ENCODE measurements at places on chromosomes 1 and 21.

DNA sequence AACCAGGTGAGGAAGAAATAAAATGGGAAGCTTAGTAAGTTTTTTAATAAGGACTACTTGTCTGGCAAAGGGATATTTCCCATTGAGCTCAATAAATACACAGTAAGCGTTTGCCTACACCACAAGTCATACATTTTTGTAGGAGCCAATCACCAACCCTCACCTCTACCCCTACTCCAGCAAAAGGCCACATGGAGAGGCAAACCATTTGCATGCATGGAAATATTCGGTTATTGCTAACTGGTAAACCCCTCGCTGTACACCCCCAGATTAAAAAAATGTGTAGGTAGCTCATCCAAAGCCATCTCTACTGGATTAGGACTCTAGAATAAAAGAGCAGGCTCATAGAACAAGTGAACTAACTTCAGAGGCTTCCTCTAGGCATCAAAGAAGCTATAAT, 21.1 kb downstream of the PDPN start:
- DNase-seq: no peak

DNA sequence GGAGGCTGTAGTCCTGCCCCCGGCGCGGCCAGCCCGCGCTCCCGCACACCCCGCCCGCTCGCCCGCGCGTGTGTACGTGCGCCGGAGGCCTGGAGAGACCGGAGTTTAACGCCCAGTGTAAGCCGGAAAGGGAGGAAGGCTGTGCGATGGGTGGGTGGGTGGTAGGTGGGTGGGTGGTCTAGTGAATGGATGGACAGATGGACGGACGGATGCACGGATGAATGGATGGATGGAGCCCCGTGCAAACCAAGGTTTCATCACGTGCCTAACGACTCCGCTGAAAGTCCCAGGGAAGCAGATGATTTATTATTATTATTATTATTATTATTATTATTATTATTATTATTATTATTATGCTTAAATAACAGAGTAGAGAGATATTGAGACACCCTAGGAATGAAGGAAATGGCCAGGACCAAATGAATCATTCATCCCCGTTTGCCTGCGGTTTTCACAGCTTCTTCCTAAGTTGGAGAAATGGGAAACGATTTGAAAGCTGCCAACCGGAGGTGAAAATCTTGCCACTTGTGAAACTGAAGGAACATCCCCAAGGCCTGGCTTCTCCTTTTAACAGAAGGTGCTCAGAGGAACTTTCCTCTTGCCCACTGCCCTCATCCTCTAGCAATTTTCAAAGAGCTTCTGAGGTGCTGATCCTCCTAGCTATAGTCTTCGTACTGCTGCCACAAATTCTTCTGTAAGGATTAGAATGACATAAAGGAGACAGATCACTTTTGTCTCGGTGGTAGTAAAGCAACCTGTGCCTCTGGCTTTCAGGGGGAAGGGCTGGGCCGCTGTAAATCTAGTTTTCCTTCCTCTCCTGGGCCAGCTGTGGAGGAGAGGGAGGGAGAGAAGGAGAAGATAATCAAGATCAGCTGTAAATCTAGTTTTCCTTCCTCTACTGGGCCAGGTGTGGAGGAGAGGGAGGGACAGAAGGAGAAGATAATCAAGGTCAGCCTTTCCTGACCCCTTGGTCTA, 648 bp upstream of the RGS7 start:
- DNase-seq: peak; percentile 13

DNA sequence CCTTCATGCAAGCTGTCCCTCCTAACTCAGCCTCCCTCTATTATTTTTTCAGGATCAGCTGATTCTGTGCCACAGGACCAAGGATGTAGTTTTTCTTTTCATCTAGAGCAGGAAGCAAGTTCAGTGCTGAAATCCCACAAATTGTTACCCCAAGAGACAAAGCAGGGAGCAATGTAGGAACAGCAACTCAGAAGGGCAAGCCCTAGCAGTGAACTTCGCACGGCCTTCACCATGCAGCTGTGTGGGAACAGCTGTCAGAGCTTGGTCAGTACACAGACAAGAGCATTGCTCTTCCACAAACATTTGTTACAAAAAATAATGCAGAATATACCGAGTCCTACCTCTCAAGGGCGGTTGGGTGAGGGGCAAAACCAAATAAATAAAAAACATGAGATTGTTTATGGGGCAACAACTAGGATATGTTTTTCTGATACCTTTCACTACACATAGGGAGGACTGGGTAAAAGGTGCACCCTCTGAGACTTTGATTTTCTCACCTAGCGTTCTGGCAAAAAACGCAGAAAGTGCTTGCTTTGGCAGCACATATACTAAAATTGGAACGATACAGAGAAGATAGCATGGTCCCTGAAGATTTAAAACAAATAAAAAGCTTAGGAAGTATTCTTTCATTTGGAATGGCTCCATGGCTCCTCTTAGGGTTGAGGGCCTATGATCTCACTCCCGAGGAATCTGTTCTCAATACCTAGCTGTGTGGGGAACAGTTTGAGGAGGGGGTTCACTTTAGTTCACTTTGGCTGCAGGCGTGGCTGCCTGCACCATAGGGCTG, 37.1 kb upstream of the ANGPTL7 start:
- DNase-seq: no peak

GRCh38 chr1:29505532-29506220, 269.4 kb downstream of the PTPRU start:
- no peak for DNase-seq

GRCh38 chr21:40853956-40854688, 7.2 kb upstream of the DSCAM start:
- no peak for DNase-seq

- DNase-seq: peak; percentile 89
Measured at GRCh38 chr1:241715956-241716355, 63.9 kb downstream of the WDR64 start.

DNA sequence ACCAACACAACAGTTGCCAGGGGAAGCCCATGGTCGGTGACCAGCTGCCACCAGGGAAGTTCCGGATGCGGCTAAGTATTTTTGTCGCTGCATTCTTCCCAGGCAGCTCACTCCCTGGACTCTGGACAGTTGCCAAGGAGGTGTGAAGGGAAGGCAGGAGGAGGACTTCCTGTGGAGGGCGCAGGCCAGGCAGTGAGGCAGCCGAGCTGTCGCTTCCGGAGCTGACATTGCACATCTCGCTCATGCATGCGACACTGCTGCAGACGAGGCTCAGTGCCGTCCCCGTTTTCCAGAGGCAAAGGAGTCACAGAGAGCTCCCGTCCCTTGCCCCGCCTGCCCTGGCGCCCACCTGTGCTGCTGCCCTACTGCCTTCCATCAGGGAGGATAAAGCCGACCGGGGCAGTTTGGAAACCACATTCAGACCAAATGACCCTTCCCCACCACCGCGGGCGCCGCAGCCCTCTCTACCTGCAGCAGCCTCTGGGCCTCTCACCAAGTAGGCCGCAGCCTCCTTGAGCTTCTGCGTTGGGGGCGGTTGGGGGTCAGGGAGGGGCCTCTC, 81.4 kb downstream of the NENF start:
- DNase-seq: peak; percentile 32

DNA sequence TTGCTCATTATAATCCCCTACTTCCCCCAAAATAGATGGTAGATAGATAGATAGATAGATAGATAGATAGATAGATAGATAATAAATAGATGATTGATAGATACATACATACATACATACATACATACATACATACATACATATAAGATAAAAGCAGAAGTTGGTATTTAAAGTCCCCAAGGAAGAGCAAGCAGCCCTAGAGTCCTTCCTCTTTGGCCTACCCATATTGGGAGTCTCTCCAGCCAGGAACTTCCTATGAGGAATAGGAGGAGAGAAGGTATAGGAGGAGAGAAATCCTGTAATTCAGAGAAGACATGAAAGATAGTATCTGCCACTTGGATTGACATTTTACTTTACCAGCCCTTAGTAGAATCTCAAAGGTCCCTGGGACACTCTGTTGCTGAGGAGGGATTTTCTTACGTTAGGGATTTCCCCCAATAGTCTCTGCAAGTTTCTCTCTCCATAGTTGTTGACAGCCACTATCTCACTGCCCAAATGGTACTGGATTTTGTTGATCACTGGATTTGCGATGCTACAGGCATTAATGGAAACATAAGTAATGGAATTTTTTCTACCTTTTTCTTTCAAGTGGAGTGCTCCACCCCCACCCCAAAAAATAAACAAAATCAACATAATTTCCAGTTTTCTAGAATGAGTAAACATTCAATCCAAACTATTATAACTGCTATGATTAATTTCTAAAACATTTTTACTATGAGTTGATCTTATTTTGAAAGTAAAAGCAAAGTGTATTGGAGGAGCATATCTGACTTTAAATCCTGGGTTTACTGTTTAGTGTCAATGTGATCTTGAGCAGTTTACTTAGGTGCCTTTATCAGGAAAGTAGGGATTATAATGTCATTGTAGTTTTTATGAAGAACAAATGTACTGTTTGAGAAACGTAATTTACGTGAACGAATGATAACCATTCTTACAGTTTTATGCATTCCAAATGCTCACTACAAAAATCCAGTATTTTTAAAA, 93.2 kb upstream of the TNFSF4 start:
- no peak for DNase-seq

DNA sequence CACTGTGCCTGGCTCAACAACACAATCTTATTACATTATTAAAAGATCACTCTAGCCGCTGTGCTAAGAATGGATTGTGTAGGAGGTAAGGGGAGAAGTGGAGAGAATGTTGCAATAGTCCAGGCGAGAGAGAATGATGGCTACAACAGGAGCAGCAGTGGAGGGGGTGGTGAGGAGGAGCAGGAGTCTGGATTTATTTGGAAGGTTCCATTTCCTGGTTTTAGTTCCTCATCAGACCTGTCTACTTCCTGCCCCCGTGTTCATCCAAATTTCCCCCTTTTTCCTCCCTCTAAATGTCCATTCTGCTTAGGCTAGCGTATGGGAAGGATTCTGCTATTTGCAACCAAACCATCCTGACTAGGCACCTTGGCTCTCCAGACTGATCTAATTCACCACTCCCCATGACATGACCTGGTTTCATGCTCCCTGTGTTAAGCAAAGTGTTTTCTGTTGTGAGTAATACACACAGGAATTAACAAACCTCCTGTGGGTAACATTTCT, 35.1 kb upstream of the EYA3 start:
- DNase-seq: peak; percentile 92

DNA sequence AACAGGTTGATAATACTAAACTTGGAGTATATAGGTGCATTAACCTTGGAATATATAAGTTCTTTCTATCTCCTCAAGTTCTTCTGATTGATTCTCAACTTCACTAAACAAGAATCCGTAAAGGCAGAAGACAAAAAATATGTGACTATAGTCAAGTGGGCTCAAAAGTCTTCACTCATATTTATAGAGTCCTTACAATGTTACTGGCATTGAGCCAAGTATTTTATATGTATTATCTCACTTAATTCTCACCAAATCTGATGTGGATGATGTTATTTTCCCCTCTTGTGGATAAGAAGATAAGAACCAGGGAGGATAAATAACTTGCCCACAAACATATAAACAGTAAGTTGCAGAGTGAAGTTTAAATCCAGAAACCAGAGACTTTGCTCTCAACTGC, 486.9 kb downstream of the LRRIQ3 start:
- DNase-seq: no peak

DNA sequence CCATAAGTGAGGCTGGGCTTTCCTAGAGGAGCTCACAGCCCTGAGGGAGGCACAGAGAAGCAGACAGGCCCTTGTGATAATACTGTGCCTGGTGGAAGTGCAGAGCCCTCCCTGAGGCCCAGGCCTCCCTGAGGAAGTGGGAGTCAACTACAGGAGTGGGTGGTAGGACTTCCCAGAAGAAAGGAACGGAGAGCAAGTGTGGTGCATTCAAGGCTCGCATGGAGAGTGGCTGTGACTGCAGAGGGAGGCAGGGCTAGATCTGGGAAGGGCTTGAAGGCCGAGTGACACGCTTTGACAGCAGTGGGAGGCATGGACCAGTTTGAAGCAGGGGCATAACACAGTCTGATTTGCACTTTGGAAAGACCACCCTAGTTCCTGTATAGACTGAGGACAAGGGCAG, 37.3 kb downstream of the AZIN2 start:
- no peak for DNase-seq

DNA sequence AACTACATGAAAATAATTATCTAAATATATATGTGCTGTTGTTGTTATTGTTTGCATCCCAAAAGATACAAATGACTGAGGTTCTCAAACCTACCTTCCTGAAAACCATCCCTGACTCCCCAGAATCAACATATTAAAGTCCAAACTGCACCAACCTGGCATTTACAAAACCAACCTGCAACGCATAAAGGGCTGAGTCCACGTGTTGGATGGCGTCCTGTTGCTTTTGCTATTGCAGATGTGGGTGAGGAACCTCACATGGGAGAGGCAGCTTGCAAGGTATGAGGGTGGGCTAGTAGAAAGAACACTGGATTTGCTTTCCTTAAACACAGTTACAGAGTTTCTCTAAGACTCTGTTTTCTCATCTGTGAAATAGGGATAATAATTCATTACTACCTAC, 1.5 kb upstream of the C8B start:
- DNase-seq: no peak

DNA sequence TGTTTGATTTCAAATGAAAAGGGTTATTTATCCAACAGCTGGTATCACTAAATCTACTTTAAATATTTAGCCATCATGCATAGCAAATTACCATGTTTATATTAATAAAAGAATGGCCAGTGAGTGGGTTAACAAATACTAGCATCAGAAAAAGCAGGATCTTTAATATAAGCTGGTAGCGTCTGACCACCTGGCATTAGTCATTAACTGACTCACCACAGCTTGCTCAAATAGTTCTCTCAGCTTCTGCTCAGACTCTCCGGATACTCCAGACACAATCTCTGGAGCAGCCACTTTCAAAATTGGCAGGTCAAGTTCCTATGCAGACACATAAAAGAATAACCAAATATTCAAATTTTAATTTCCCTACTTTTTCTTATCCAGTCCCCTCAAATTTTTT, 29.6 kb downstream of the NVL start:
- peak; percentile 94 for DNase-seq

- DNase-seq: peak; percentile 8
Measured at GRCh38 chr1:18182398-18183160, 75.0 kb downstream of the IGSF21 start.

- DNase-seq: no peak
Measured at GRCh38 chr1:154802336-154802969, 67.6 kb downstream of the KCNN3 start.

DNA sequence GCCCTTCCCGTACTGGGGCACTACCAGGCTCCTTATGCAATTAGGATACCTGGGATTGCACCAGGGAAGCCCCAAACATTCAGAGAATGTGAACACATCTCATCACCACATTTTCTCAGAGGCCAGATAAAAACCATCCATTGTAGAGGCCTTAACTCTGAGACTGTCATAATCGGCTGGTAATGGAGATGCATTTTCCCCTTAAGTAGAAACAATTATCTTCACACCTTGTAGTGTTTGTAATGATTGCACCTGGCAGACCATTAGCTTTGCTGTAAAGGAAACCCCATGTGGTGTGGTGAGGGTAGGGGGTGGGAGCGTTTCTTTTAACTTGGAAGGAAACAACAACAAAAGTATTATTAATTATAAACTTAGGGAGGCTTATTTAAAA, 90.0 kb upstream of the TLR5 start:
- DNase-seq: no peak

GRCh38 chr1:172109359-172109758, 268.1 kb downstream of the DNM3 start:
- peak; percentile 13 for DNase-seq

All from iris pigment epithelial cell (primary cell).